ENCODE measurements at places on chromosomes 4 and X. TPM values are rescaled to one million over a fixed set of nuclear protein-coding genes. Genes with fewer than 3 reads are reported as not detected.

Gene SSX2
- not detected for total RNA-seq

Gene DCAF8L1
- not detected for total RNA-seq

GRCh38 chr4:169270810-169271691, at the start of gene SH3RF1:
Gene SH3RF1 (minus strand): TSS chr4:169270956. CDS start chr4:169269212, 1,744 bp downstream.
- H3K27me3 ChIP-seq = peaks cover 5% of the 10 kb centered on the region
- peaks cover 1% of the 10 kb centered on the region for H3K36me3 ChIP-seq
- H3K27ac ChIP-seq = peak within 1 kb of the TSS; percentile 88

GRCh38 chrX:139905051-139905450, 27.8 kb downstream of the ATP11C start:
- peaks cover 26% of the 10 kb centered on the region for H3K4me1 ChIP-seq
- no peaks in the 10 kb centered on the region for H3K36me3 ChIP-seq
- no peaks in the 10 kb centered on the region for H3K27me3 ChIP-seq
- H3K4me3 ChIP-seq = no peak overlapping the region
- peak overlapping the region; percentile 90 for H3K27ac ChIP-seq

DNA sequence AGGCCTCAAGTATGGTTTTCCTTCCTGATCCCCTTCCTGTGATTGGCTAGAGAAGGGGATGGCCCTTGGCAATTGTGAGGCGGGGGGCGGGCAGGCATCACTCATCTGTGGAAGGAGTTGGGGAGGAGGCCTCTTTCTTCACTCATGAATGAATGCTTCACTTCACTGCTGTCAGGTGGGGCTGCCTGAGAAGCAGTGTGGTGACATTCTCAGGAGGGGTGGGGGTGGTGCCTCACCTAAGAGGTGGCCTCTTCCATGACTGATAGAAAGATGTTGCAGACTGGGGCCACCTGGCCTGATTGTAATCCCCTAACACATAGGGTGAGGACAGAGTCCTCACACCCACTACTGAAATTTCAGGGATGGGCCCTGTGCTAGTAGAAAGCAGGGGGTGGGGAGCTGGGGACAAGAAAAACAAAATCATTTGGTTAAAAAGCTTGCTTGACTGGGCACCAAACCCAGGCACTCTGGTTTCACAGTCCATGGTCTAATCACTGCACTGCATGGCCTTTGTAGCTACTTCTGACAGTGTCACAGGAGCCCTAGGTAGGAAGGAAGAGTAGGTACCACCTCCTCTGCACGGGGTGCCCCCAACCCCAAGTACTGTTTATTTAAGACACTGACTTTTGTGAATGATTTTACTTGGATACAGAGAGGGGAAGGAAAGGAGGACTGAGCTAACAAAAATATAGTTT, 5.6 kb upstream of the HOPX start:
- H3K27ac ChIP-seq = no peak overlapping the region
- H3K36me3 ChIP-seq = peaks cover 4% of the 10 kb centered on the region
- H3K27me3 ChIP-seq = peaks cover 3% of the 10 kb centered on the region
- peaks cover 20% of the 10 kb centered on the region for H3K4me1 ChIP-seq
- no peak overlapping the region for H3K4me3 ChIP-seq
